ENCODE measurements at places on chromosomes 3 and 15. TPM values are rescaled to one million over a fixed set of nuclear protein-coding genes. Genes with fewer than 3 reads are reported as not detected.

- no peak for DNase-seq
Measured at GRCh38 chr3:58188921-58189451, 21.8 kb downstream of the DNASE1L3 start.

CX3CR1 gene
- not detected for total RNA-seq

DNA sequence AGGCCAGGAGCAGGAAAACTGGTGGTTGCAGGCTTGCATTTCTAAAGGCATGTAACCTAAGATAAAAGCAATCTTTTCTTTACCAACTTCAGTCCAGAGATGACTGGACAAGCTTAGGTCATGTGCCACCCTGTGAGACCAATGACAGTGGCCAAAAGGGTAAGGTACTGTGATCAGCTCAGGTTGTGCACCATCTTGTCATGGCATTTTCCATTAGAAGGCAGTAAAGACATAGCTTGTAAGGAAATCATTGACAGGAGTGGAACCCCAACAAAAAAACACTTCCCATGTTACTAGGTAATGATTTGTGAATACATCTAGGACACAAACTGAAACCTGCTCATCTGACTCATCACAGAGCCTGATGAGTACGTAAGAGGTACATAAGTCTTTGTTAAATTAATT lies 35.2 kb downstream of the SSR3 start:
- no peak for DNase-seq

MAP1A gene
- 301 TPM for total RNA-seq

GRCh38 chr3:114393367-114394072 lies 99.7 kb downstream of the TIGIT start:
- no peak for DNase-seq

DNA sequence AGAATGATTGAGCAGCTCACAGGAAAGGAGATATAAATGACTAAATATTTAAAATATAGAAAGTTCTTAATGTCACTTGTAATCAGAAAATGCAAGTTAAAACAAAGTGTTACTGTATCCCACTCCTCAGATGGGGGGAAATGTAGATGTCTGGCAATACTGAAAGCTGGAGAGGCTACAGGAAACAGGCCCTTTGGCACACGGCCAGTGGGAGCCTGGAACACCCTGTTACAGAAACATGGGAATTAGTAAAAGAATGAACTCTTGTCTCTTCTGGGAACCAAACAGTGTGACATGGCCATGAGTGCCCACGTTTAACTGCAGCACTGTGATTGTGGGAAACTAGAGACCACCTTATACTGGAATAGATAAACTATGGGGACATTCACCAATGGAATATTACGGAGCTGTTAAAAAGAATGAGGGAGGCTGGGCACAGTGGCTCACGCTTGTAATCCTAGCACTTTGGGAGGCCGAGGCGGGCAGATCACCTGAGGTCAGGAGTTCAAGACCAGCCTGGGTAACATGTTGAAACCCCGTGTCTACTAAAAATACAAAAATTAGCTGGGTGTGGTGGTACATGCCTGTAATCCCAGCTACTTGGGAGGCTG lies 50.2 kb downstream of the CDCP1 start:
- no peak for DNase-seq

- DNase-seq: no peak
Measured at GRCh38 chr3:141489203-141489602, 2.4 kb downstream of the RASA2 start.

ZIC4 gene
- not detected for total RNA-seq

All from glutamatergic neuron (in vitro differentiated cells).